ENCODE measurements at places on chromosomes 2 and 18.

- DNase-seq, result no peak
These were observed 4.4 kb downstream of the EVX2 start for GRCh38 chr2:176079285-176079830.

GRCh38 chr18:40243607-40244006, 1711.4 kb upstream of the PIK3C3 start:
- DNase-seq, result no peak

- peak; percentile 1 for DNase-seq
These were observed 116.9 kb downstream of the ERBB4 start for GRCh38 chr2:212421556-212422334.

DNA sequence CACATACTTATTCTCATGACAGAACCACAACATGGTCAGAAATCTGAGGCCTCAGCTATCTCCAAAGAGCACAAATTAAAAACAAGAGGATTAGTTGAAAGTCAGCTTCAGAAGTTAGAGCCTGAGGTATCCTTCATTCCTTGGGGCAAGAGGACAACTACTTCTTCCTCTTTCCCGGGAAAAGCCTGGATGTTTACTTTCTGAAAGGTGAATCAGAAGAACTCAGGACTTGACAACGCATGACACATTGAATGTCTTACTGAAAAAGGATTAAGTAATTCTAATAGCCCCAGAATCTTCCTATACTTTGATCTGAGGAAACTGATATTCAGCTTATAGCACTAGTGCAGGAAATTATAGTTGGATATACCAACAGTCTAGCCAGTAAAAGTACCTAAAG, 573.2 kb downstream of the METTL4 start:
- no peak for DNase-seq

GRCh38 chr2:192827735-192828134, 633.0 kb upstream of the TMEFF2 start:
- no peak for DNase-seq

GRCh38 chr18:76894566-76895346, 72.4 kb downstream of the ZNF236 start:
- no peak for DNase-seq

- no peak for DNase-seq
These were observed 1667.3 kb upstream of the CELF4 start for GRCh38 chr18:39232937-39233336.

DNA sequence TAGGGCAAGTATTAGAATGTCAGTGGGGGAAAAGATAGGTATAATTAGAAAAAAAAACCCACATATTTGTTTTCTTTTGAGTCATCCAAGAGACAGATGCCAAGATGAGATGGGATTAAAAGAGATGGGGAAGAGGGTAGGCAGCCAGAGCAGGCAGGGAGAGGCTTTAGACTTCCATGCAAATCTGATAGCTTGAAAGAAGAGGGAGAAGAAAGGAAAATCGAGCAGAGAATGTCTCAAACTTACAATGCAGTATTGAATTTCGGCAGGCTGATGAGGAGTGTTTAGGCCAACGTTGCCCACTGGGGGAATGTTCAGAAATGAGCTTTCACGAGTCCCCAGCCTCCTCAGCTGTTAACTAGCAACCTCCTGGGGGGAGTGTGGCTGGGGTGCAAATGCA, 91.3 kb downstream of the SPATS2L start:
- peak; percentile 64 for DNase-seq

- DNase-seq, result no peak
These were observed 2.2 kb upstream of the PARD3B start for GRCh38 chr2:204542982-204543608.

DNA sequence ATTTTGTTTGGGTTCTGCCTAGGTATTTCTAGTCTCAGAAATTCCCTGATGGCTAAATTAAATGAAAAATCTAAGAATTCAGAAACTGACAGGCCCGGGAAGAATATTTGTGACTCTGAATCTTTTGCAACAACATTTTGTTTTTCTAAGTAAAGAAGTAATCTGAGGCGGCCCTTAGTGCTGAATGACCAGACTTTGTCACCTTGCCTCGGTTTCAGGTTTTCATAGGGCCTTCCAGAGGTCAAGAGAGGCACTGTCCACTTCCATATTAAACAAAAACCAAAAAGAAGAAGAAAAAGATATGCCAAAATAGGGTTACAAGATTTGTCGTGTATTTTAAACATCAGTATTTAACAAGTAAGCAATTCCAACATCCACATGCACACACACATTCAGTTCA, 16.1 kb upstream of the CCNYL1 start:
- DNase-seq, result no peak

GRCh38 chr18:46481048-46481846, 175.8 kb downstream of the LOXHD1 start:
- DNase-seq, result peak; percentile 52

DNA sequence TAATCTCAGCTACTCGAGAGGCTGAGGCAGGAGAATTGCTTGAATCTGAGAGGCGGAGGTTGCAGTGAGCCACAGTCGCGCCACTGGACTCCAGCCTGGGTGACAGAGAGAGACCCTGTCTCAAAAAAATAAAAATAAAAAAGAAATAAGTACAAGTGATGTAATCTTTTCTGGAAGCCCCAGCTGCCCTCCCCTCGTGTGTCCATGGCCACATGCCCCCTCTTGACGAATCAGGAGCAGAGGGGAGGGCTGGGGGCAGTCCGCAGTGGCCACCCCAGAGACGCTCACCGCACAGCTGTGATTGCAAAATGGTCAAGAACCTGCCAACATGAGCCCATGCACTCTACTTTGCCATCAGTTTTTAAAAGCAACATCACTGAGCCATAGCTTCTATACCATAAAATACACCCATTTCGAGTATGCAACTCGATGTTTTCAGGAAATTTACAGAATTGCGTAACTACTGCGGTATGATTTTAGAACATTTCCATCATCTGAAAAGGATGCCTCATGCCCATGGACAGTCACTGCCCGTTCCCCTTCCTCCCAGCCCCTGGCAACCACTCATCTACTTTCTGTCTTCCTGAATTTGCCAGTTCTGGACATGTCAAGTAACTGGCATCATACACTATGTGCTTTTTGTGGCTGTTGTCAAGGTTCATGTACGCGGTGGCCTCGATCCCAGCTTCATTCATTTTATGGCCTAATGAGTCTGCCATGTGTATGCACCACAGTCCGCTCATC, 88.1 kb downstream of the NDUFA10 start:
- no peak for DNase-seq

DNA sequence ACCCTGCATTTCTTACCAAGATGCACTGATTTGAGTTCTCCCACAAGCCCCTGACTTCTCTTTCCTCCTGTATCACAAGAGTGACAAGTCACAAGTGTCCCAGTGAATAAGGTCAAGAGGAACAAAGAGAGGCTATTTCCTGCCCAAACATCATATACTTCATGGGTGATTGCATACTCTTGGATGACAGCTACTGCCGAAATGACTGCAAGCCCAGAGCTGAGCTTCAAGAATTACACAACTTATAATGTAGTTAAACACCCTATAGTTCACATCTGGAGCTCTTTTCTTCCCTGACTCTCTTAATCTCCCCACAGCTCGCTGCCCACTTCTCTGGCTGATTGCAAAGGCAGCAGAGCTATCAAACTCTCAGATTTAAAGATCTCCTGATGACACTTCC, 289.7 kb upstream of the PARD3B start:
- DNase-seq, result no peak

GRCh38 chr2:25314514-25315315, 27.0 kb downstream of the DNMT3A start:
- DNase-seq, result peak; percentile 29

DNA sequence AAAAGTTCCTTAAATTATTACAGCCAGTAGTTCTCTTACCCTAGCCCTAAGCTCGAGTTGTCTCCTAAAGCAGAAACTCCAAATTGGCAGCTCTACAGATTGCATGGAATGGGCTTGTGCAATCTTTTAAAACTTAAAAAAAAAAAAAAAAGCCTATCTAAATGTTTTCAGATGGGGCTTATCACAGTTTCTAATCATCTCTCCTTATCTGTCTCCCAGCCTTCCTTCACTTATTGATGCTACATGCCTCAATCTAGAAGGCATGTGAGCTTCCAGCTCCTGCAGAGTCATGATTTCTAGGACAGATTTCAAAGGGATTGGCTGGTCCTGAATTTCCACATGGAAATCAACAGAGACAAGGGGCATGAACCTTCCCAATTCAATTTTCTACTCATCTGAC, 33.1 kb upstream of the PELI1 start:
- DNase-seq, result peak; percentile 15

DNA sequence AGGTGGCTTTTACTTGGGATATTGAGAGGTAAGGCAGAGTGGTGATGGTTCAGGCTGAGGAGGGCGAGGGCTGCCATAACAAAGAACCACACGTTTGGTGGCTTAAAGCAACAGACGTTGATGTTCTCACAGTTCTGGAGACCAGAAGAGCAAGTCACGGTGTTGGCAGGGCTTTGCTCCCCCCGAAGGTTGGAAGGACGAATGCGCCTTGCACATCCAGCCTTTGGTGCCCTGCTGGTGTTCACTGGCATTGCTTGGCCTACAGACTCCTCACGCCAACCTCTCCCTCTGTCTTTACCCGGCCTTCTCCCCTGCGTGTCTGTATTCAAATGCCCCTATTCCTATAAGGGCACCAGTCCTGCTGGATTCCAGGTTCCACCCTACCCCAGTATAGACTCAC, 125.4 kb downstream of the TPO start:
- peak; percentile 34 for DNase-seq

DNA sequence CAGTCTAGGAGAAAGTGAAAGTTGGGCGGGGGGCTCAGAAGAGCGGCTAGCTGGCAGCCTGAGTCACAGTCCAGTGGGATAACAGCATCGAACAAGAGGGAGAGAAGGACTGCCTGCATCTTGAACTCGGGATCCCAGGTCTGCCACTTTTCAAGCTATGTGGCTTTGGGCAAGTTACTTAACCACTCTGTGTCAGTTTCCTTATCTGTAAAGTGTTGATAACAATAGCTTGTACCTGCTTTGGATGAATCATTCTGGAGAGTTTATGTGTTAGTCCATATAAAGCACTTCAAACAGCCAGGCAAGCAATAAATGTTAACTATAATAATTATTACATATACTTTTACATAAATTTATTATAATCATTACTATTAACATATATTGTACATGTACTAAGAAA, 4.6 kb downstream of the DYSF start:
- no peak for DNase-seq

- DNase-seq, result no peak
These were observed 20.2 kb downstream of the ZNF516 start for GRCh38 chr18:76474824-76475223.

DNA sequence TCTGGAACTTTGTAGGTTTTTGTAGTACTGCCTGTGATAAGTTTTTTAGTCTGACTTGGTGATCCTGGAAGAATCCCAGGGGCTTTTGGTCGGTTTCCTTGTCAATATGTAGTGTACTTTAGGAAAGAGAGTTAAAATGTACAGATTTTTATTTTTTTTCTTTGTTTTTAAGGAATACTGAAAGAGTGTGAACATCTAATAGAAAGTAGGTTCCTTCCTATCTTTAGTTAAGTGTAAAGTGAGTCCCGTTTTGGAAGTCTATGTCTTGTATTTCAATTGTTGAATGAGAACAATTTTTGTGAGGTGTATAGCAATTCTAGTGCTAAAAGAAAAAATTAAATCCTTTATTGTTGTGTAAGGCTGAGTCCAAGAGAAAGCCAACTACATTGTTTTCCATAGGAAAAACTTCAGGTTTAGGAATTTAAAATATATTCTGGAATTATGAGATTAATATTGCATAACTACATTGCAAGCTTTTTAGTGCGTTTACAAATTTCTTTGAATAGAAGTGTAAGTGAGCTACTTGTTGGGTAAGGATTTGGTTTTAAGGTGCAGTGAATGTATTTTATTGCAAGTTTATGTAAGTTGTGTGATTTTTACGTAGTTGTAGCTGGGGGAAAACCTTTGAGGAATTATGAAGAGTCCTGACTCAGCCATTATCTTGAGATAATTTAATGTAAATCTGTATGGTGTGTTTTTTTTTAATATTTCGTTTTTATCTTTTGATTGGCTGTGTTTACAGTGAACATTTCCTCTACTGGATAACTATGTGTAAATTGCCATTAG, 1.7 kb downstream of the VAPA start:
- DNase-seq, result peak; percentile 7

GRCh38 chr2:233063976-233064411, 3.9 kb downstream of the INPP5D start:
- no peak for DNase-seq

DNA sequence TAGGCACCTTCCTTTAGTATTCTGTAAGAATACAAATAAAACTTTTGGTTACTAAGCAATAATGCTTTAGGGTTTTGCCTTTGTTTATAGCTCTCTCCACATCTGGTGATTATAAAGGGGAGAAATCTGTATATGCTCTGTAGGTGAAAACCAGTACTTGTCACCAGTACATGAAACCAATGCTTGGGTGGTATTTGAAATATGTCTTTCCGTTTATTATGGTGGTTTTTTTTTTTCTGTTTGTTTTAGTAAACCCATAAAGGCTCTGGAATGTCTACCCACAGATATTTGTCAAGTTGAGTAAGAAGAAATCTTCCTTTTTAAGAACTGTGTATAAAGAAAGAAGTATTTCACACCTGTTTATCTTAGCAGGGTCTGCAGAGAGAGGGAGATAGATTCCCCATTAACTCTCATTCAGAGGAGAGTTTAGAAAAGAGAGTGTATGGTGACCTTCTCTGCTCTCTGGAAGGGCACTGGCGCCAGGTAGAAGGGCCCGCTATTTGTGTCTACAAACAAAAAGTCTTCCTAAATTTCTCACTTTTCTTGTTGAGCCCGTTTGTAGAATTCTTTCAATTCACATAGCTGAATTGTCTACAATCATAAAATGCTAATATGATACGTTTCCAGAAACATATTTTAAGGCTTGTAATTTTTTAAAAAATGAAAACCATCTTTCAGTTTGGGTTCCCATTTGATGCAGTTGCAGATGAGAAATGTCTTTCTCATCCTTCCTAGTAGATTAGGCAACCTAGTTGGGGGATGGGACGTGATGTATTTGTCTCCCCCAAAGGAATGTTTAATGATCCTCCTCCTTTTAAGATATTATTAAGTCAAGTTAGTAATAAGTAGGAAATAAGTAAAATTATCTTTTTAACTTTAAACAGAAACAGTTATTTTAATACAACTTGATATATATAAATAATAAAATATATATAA, 33.9 kb downstream of the MAP3K20 start:
- DNase-seq, result peak; percentile 89

DNA sequence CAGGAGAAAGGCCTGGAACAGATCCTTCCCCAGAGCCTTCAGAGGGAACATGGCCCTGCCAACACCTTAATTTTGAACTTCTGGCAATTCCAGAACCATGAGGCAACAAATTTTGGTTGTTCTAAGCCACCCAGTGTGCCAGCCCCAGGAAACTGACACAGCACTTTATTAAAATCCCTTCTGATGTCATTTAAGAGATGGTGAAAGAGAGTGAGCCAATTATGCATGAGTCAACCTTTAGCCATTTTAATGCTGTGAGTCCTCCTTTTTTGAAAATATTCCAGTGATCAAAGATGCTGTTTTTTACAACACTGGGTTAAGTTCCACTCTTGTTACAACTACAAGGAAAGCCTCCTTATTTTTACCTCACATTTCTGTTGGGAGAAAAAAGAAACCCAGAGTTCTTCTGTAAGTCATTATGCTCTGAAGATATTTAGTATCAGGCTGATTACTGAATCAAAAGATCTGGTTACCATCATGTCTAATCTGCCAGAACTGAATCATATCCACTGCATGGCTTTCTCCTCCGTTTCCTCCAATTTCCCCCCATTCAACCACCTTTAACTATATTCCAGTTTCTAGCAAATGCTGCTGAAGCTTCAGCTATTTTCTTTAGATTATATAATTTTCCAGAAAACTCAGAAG, 235.4 kb downstream of the TXNL1 start:
- peak; percentile 90 for DNase-seq

All from IMR-90 (cell line).